ENCODE measurements at places on chromosomes 5 and 9.

GRCh38 chr9:68492806-68493205 lies 47.9 kb downstream of the TMEM252 start:
- DNase-seq: no peak

DNA sequence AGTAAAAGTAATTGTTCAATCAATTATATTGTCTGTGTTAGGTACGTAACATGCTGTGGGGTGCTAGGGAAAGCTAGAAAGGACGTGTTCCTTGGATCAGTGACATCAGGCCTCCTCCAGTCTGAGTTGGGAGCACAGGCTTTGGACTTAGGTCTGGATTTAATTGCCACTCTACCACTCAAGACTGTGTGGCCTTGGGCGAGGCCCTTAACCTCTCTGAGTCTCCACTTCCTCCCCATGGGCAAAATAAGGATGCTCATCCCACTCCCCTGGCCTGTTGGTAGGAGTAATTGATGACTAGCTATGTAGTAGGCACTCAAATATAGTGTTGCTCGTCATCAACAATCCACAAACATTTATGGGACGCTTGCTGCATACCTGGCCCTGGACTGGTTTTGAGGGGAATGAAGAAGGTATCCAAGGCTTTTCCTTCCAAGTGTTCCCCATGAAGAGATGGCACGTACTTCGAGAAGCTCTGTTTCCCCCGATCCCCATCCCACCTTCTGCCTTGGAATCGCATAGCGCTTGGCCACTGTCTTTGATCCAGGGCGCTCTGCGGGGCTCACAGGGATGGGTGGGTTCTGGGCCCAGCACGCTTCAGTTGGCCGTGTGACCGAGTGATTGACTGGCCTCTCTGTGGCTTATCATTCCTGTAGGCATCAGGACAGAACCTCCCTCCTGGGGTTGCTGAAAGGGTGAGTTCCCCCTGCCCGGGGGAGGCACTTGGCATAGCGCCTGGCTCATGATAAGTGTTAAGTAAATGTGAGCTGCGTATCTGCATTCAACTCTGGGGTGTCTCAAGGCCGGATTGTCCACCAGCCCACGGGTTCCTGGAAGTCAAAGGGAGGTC lies 8.1 kb downstream of the FGF18 start:
- no peak for DNase-seq

DNA sequence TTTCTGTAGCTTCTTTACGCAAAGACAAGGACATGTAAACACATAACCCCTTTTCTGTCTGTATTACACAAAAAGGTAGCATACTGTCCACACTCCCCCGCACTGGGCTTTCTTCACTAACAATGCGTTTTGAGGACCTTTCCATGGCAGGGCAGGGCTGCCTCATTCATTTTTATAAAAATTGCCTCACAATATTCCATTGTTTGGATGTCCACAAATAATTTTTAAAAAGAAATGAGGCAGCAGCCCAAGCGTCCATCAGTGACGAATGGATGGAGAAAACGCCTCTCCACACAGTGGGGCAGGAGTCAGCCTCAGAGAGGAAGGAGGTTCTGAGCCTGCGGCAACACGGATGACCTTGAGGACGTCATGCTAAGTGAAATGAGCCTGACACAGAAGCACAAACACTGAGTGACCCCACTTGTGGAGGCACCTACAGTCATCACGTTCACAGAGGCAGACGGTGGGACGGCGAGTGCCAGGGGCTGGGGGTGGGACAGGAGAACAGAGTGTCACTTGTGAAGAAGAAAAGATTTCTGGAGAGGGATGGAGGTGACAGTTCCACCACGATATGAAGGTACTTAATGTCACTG lies 67.8 kb downstream of the RASGEF1C start:
- no peak for DNase-seq

- no peak for DNase-seq
Measured at GRCh38 chr5:7565559-7565958, 169.6 kb downstream of the ADCY2 start.

DNA sequence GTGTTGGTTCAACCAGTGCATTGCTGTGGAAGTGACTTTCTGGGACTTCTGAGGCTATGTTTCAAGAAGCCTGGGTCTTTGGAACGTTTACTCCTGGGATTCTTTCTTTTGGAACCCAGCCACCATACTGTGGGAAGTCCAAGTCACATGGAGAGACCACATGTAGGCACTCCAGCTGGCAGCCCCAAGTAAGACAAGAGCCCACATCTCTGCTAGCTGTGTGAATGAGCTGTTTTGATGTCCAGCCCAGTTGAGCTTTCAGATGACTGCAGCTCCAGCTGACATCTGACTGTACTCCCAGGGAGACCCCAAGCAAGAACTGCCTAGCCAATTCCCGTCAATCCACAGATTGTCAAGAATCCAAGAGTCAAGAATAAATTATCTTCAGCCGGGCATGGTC lies 60.1 kb upstream of the SPATA31D4 start:
- no peak for DNase-seq

- peak; percentile 22 for DNase-seq
Measured at GRCh38 chr5:50325237-50325832, 115.8 kb downstream of the EMB start.

DNA sequence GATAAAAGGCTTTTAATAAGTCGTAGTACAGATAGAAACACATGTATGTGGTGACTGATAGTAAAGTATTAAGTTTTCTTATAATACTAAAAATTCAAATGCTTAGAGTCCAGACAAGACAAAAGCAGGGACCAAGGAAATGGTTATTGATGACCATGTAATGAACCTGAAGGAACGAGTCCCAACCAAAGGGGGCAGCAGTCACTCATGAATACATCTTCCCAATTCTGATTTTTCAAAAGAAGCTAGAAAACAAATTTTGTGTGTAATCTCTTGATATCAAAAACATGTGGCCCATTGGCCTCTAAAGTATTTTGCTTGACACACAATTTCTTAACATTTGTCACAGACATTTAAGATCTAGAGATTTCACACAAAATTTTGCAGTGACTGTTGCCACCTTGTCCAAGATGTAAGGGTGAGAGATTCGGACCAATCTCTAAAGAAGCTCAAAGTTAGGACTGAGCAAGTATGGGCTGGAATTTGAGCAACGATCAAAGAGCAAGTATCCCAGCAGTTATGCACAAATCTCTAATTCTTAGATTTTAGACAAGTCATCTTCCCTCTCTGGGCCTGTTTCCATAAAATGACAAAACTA lies 66.8 kb downstream of the ARL15 start:
- no peak for DNase-seq

DNA sequence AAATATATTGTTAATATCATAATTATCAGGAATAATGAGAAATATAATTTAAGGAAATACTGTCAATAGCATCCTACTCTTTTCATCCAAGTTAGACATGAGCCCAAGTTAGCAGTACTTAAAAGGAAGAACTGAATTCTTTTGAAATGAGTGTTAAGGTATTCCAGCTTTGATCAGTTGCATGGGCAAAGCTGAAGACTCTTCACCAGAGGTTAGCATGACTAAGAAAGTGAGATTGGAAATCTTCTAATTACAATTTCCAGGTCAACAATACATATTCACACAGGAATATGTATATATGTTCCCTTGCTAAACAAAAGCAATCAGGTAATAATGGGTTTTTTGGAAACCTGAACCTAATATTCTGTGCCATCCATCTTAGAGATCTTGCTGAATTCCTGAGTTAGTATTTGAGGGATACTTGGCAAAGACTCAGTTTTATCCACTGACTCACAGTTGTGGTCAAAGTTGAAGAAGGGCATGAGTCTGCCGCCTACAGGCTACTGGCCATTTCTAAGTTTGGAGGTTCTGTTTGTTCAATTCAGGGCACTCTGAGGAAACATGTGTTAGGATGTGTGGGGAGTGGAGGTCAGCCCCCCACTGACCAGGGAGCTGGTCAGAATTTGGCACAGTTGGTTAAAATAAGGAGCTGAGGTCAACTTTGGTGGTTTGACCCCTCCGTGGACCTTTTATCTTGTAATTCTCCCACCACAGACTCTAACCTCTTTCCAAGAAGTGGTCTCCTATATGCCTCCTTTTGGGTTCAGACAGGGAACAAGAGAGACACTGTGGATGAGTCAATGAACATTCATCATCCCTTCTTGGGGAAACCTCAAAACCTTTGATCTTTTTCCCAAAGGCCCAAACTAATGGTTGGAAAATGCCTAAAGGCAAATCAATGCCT lies 118.3 kb downstream of the PIK3R1 start:
- DNase-seq: no peak

GRCh38 chr9:14661421-14662059 lies 31.7 kb downstream of the ZDHHC21 start:
- peak; percentile 51 for DNase-seq

GRCh38 chr9:34628656-34629490 lies at the start of gene ARID3C:
TSS of gene ARID3C (minus strand) at chr9:34629066. CDS start at chr9:34628014, 1,052 bp downstream.
- DNase-seq: peak; percentile 27

DNA sequence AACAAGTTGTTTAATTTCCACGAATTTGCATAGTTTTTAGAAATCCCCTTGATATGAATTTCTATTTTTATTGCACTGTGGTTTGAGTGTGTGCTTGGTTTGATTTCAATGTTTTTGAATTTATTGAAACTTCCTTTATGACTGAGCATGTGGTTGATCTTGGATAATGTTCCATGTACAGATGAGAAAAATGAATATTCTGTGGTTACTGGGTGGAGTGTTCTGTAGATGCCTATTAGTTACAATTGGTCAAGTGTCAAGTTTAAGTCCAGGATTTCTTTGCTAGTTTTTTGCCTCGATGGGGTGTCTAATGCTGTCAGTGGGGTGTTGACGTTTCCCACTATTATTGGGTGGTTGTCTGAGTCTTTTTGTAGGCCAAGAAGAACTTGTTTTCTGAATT lies 319.5 kb upstream of the ACTBL2 start:
- DNase-seq: no peak

- peak; percentile 37 for DNase-seq
Measured at GRCh38 chr5:103393101-103393754, 134.7 kb downstream of the MACIR start.

DNA sequence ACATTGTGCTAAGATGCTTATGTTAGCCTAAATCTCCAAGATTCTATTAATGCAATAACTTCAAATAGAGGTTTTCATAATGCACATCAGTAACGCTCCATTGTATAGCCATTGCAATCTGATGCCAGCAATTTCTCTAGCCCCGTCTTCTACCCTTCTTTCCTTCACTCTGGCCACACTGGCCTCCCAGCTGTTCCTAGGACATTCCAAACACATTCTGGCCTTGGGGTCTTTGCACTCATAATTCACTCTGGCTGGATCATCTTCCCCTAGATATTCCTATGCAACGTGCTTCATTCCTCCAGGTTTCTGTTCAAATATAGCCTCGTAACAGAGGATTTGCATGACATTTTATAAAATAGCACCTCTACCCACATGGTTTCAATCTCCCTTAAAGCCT lies 23.3 kb downstream of the FAM81B start:
- no peak for DNase-seq

DNA sequence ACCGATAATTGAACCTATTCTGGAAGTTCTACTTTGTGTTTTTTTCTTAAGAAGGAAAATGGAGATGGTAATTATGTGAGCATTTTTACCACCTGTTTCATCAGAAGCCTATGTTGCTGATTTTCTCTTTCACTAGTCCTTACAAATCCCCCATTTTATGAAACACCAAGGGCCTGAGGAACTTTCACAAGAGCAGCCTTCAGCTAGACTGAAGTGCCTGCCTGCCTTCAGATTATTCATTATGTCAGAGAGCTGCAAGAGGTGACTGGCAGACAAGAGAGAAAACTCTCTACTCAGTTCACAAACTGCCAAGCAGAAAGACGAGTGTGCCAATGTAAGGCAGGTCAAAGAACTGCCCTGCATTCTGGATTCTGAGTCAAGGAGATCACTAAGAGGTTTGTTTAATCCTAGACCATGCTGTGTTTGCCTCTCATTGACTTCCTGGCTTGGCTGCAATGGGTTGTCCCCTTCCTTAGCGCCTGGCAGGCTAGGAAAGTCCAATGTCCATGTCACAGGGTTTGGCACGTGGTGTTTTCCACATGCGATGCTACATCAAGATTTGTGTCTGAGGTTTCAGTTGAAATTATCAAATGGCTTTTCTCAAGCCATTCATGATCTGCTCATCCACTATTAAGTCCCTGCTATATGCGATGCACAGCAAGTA lies 143.3 kb downstream of the CDC42SE2 start:
- no peak for DNase-seq

DNA sequence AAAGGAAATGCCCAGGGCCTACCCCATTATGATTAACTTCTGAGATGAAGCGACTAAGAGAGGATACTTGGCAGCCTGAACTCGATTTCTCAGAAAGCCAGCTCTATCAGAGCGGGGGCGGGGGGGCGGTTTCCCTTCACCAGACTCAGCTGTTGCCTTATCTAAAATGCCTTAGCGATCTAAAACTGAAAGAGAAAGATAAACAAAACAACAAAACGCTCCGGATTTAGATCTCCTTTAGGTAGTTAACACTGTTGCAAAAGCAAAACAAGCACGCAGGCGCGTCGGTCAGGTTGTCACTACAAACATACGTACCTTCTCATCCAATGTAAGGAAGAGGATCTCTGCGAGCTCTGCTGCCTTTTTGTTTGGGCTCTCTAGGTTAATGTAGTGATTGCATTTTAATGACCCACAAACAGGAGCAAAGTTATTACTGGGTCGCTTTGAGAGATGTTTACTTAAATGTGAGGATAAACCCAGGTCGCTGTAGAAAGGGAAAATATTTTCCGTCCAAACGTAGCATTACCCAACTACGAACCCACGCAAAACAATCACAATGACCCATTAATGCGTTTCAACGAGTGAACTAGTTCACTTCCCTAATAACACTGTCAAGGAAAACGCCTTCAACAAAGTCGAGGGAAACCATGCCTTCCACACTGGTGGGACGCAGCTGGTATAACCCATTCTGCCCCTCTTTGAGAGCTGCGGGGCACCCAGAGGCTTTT lies 982 bp downstream of the EPB41L4A start:
- DNase-seq: peak; percentile 57

GRCh38 chr9:120485788-120486187 lies 94.2 kb downstream of the CDK5RAP2 start:
- no peak for DNase-seq

- no peak for DNase-seq
Measured at GRCh38 chr9:136726118-136726517, 13.7 kb downstream of the DIPK1B start.

DNA sequence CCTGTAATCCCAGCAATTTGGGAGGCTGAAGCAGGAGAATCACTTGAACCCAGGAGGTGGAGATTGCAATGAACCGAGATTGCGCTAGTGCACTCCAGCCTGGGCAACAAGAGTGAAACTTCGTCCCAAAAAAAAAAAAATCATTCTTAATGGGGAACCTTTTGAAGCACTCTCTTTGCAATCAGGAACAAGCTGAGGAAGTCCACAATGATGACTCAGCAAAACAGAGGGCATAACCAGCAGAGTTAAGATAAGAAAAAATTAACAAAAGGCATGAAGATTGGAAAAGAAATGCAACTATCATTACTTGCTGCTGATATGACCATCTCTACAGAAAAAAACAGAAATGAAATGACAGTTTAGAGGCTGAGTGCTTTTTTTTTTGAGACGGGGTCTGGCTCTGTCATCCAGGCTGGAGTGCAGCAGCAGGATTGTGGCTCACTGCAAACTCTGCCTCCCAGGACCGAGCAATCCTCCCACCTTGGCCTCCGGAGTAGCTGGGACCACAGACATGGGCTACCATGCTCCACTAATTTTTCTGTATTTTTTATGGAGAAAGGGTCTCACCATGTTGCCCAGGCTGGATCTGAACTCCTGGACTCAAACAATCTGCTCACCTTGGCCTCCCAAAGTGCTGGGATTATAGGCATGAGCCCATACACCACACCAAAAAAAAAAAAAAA lies 88.0 kb downstream of the FNBP1 start:
- peak; percentile 11 for DNase-seq

- DNase-seq: no peak
Measured at GRCh38 chr5:95029569-95030366, 255.1 kb downstream of the MCTP1 start.

GRCh38 chr5:158691631-158692255 lies 408.0 kb downstream of the EBF1 start:
- DNase-seq: no peak
